ENCODE measurements at places on chromosomes 11 and 22.

DNA sequence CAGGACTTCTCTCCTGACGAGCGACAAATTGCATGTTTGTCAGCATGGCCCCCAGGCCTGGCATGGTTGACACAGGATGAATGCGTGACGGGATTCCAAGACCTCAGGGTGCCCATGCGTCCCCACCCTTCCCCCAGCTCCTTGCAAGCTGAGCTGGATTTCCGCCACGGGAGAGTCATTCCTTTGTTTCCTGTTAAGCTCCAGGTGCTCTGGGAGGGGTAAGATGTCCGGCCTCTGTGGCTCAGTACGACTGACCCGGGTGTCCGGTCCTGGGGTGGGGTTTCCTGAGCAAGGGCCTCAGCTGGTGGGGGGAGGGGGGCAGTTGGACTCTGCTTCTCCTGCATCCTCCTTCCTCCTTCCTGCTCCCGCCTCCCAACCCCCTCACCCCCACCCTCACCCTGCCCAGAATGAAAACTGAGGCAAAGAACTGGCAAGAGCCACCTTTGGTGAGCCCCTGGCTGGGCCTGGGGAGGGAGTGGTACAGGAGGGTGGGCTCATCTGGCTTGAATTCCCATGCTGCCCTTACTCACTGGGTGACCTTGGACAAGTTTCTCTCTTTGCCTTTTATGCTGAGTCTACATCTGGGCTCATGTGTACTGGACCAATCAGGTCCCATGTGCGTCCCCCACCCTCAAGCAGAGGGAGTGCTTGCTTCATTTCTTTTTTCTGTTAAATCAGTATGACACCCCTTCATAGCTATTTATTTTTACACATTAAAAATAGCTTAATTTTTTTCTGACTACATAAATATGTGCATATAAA lies 2.5 kb downstream of the CDC42EP2 start:
- DNase-seq = no peak

DNA sequence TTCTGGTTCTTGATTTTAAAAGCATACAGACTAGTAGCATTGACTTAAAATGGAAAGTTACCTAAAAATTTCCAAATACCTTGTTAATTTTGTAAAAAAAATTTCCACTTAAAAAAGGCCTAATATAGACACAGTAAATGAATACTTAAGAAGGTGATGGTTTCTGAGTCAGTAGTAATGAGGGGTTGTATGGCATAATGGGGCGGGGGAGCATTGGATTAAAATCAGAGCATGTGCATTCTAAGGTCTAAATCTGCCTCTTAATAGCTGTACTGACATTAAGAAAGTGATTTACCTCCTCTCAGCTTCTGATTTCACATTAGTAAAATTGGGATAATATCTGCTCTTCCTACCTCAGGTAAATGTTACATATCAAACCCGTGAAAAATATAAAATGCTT lies 446.5 kb downstream of the AASDHPPT start:
- DNase-seq = no peak

DNA sequence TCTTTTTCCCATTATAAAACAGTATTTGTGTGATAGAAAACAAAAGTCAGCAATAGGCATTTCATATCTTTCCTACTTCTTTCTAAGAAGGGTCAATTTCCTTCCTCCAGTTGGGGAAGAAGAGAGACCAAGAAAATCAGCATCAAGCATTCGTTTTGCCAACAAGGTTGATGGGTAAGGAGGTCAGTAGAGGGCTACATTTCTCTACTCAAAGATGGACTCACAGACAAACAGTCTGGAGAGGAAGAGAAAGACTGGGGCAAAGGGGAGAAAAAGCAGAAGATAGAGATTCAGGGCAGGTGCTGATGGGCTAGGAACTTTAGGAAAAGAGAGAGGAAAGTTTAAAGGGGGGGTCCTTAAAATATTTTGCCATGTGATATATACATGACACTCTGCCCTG lies 8.6 kb upstream of the MTNR1B start:
- no peak for DNase-seq

- DNase-seq = no peak
Observed at GRCh38 chr11:99687320-99687719, 666.6 kb downstream of the CNTN5 start.

GRCh38 chr11:61895046-61895717 lies 3.8 kb upstream of the FADS3 start:
- DNase-seq = no peak

- DNase-seq = no peak
Observed at GRCh38 chr11:16169956-16170847, 186.1 kb downstream of the SOX6 start.

GRCh38 chr11:121106812-121107211 lies 5.8 kb downstream of the TECTA start:
- DNase-seq = no peak

DNA sequence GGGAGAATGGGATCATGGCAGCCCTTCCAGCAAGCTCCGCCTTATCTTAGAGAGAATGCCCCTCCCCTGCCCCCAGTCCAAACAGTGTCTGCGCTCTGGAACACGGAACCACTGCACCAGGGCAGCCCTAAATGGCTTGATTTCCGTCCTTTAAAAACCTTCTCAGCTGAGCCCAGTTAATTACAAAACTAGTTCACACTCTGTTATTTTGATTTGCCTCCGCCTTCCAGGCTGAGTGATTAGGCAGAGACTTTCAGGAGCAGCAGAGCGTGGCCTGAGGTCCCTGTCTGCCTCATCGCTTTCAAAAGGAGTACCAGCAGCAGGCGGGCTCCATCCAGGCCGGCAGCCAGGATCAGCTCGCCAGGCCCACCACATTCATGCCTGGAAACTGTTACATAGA lies 313.0 kb downstream of the BRD1 start:
- no peak for DNase-seq

GRCh38 chr11:40186437-40187263 lies 1272.8 kb downstream of the LRRC4C start:
- no peak for DNase-seq

DNA sequence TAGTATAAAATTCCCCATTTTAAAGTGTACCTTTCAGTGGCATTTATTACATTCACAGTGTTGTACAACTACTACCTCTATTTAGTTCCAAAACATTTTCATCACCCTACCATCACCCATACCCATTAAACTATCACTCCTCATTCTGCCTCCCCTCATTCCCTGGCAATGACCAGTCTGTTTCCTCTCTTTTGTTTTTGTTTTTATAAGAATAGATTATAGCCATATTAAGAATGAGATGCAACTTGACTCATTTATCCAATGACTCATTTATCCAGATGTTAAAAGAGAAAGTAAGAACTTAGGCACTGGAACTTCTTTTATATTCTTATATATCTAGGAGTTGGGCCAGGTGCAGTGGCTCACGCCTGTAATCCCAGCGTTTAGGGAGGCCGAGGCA lies 156.3 kb downstream of the FAT3 start:
- DNase-seq = no peak

DNA sequence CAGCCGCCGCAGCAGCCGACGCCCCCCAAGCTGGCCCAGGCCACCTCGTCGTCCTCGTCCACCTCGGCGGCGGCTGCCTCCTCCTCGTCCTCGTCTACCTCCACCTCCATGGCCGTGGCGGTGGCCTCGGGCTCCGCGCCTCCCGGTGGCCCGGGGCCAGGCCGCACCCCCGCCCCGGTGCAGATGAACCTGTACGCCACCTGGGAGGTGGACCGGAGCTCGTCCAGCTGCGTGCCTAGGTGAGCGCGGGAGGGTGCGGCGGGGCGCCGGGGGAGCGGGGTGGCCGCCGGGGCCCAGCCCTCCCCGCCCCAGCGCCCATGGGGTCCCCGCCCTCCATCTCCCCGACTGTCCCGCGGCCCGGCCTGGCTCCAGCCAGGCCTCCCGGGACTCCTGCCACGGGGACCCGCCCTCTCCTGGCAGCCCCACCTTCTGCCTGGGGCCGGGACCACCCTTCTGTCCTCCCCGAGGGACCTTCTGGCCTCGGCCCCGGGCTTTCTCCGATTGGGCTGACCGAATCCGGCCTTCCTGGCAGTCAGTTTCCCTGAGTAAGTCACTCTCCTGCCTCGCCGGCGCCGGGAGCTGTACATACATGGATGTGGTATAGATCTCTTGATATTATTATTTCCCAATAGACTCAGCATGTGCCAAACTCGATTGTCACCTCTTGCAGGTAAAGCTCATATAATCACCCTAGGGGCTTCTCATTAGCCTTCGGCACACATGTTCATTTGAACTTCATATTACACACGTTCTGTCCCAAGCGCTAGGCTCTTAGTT lies 720 bp downstream of the PACS1 start:
- no peak for DNase-seq

DNA sequence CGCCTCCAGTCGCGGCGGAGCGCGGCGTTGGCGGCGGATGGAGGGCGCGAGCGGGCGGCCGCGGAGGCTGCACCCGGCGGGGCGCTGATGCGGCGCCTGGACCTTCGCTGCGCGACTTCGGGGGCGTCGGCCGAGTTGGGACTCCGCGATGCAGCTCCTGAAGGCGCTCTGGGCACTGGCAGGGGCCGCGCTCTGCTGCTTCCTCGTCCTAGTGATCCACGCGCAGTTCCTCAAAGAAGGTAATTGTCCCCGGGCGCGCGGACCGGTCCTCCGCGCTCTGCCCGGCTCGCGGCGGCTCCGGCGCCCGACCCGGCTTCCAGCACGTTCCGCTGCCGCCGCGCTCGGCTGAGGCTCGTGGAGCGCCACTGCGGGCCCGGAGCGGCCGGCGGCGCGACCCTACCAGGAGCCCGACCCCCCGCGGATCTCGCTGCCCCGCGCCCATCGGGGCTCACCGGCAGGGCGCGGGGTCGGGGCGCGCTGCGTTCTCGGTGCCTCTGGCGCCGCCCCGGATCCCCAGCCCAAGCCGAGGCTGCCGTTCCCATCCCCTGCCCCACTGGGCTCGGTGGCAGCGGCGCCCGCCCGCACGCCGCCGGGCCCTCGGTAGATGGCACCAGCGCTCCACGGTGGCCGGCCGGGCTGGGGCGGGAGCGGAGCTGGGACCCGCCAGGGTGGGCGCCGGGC lies 1251.2 kb downstream of the BRD1 start:
- peak; percentile 77 for DNase-seq

- DNase-seq = no peak
Observed at GRCh38 chr22:17954200-17954859, 70.0 kb downstream of the MICAL3 start.

DNA sequence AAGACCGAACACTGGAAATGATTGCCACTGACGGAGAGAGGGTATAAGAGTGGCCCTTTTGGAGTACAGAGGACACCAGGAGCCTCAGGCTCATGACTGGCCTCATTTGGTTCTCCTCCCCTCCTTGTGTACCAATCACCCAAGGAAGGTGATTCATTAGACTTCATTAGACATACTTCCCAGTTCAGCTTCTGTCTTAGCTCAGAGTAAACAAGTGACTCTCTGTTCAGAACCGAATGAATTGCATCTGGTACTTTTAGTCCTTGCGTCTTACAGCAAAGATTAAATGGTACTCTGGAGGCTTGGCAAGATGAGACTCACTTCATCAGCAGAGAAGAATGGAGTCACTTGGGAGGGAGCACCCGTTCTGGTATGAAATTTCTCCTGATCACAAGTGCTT lies 75.2 kb downstream of the ZNRF3 start:
- DNase-seq = no peak

DNA sequence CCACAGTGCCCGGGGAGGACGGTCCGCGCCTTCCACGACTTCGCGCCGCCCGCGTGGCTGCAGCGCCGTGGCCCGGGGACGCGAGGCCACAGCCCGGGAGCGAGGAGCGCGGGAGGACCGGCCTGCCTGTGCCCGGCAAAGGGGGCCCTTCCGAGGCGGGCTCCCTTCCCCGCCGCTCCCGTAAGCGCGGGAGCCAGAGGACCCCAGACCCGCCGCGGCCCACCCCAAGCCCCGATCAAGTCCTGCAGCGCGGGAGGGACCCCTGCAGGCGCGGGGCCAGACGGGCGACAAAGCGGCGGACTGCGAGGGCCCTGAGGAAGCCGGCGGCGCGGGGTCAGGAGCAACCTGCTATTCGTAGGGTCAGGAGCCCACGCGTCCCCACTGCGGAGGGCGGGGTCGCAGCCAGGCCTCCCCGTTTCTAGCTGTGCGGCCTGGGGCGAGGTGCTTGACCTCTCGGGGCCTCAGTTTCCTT lies 110.3 kb downstream of the WNT7B start:
- no peak for DNase-seq

DNA sequence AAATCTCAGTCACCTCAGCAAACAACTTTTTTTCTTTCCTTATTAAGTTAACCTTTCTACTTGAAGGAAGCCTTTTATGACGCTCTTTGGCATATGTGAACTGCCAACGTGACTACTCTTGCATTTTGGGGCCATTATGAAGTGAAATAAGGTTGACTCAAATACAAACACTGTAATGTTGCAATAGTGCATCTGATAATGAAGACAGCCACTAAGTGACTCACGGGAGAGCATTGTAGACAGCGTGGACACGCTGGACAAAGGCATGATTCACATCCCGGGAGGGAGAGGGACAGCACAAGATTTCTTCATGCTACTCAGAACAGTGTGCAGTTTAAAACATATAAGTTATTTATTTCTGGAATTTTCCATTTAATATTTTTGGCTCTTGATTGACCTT lies 560.8 kb downstream of the ETS1 start:
- no peak for DNase-seq

DNA sequence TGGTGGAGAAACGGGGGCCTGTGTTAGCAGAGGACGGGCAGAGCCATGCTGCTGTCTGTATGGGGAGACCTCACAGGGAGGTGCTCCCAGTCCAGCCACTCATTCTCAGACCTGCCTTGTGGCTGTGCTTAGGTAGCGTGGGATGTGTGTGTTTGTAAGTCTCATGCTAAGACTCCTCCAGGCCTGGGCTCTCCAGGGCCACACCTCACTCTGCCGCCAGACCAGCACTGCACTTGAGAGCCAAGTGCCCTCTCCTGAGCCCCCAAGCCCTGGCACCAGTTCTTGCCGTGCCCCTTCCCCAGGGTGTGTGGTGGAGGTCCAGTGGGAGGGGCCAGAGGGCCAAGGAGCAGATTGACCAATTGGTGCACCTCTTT lies 108.8 kb downstream of the BCR start:
- DNase-seq = no peak

DNA sequence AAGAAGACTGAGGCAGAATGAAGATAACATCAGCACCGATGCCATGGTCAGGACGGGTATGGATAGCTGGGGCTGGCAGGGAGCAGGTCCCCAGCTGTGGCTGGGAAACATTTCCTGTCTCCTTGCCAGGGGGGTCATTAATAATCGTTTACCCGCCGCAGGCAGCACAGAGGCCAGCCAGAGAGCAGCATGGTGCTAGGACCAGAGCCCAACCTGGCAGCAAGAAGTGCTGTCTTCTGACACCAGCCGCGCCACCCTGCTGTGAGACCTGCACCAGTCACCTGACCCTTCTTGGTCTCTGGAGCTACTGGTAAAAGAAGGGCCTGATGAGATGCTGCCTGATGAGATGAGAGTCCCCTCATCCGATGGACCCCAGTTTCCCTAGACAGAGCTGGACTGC lies 36.3 kb downstream of the PDE2A start:
- no peak for DNase-seq

- no peak for DNase-seq
Observed at GRCh38 chr11:117794772-117795629, 2.0 kb downstream of the DSCAML1 start.
